ENCODE measurements at places on chromosomes 13 and 19. TPM values are rescaled to one million over a fixed set of nuclear protein-coding genes. Genes with fewer than 3 reads are reported as not detected.

Gene ZNF554
- 4.9 TPM for total RNA-seq

Gene POLRMT
- total RNA-seq = 51.4 TPM

Gene SIGLEC12
- not detected for total RNA-seq

Gene CD37
- not detected for total RNA-seq

Gene ERICH6B
- total RNA-seq = not detected

DNA sequence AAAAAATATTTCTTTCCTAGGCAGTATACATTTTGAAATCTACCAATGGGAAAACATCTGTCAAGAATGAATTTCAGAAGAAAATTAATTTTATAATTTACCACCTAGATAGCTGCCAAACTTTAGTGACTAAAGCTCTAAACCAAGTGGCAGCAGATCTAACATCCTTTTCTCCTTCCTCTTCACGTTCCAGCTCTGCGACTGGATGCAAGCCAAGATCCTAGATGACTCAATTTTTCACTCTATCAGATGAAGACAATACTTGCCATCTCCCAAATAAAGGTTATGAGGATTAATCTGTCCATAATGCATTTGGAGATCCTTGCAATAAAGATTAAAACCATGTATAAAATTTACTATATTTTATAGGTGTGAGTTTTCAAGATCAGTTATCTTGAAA, 66.7 kb upstream of the MIR17HG start:
- DNase-seq = no peak

- DNase-seq = no peak
Measured at GRCh38 chr19:23561341-23561740, 125.7 kb downstream of the ZNF675 start.

DNA sequence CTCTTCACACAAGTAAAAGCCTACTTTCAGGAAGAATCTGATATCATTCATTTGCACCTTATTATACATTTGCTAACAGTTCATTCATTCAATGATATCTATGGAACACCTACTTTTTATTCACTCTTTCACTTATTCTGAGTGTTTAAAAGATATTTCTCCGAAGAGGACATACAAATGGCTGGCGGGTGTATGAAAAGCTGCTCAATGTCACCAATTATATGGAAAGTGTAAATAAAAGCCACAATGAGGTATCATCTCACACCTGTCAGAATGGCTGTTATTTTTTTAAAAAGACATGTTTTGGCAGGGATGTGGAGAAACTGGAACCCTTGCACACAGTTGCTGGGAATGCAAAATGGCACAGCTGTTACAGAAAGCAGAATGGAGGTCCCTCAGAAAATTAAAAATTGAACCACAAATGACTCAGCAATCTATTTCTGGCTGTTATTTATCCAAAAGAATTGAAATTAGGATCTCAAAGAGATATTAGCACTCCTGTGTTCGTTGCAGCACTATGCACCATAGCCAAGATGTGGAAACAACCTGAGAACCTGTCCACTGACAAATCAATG, 127.6 kb upstream of the IRS2 start:
- no peak for DNase-seq

GRCh38 chr19:43739439-43740235, 15.1 kb downstream of the SMG9 start:
- DNase-seq = peak; percentile 70

DNA sequence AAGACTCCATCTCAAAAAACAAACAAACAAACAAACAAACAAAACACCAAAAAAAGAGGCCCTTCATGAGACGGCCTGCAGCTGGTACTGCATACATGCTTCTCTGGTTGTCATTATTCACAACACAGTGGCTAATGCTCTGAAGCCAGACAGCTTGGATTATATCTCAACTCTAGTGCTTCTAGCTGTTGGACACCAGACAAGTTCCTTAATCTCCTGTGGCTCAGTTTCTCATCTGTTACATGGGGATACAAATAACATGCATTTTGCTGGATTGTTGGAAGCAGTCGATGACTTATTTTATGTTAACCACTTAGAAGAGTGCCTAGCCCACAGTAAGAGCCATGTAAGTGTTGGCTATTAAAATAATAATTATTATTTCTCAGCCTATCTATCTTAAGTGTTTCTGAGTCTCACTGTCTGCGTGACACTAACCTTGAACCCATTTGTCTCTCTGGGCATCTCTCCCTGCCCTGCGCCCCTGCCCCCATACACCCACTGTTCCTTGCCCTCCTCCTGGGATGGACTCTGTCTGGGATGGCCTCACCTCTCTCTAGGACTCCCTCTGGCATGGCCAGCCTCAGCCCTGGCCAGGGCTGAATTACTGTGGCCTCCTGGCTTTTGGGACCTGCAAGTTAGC, 3.1 kb upstream of the JUNB start:
- DNase-seq = no peak

Data from Calu3 (cell line).